ENCODE measurements at places on chromosomes 3 and 15. TPM values are rescaled to one million over a fixed set of nuclear protein-coding genes. Genes with fewer than 3 reads are reported as not detected.

- DNase-seq = no peak
Measured at GRCh38 chr15:52858782-52859176, 68.6 kb upstream of the ONECUT1 start.

- peak; percentile 87 for DNase-seq
Measured at GRCh38 chr3:196179380-196180308, 31.6 kb downstream of the ZDHHC19 start.

DNA sequence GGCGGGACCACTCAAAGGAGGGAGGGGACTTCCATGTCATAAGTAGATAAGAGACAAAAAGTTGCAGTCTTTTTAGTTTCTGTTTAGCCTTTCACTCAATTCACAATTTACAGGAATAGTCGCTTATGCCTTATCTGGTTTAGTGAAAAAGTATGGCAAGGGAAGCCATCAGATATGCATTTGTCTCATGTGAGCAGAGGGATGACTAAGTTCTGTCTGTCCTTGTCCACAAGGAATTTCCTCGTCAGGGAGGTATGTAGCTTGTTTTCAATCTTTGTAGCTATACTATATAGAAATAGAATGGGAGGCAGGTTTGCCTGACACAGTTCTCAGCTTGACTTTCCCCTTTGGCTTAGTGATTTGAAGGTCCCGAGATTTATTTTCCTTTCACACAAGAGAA lies 882.8 kb downstream of the NAALADL2 start:
- DNase-seq = no peak

GRCh38 chr3:43764471-43764870 lies 73.7 kb downstream of the ABHD5 start:
- no peak for DNase-seq

GRCh38 chr3:55858302-55858701 lies 371.2 kb upstream of the WNT5A start:
- DNase-seq = no peak

- DNase-seq = no peak
Measured at GRCh38 chr3:37240170-37240945, 66.0 kb upstream of the LRRFIP2 start.

GRCh38 chr3:67509471-67510075 lies 144.8 kb downstream of the SUCLG2 start:
- DNase-seq = no peak

The INKA1 gene
- polyA plus RNA-seq = 1.1 TPM

The CPLX3 gene
- polyA plus RNA-seq = not detected

The ACOX2 gene
- not detected for polyA plus RNA-seq

The COL8A1 gene
- not detected for polyA plus RNA-seq

The PSMA4 gene
- polyA plus RNA-seq = 232 TPM

The AMIGO3 gene
- 1.5 TPM for polyA plus RNA-seq

The CLRN1 gene
- not detected for polyA plus RNA-seq

Measured in CD8-positive, alpha-beta memory T cell (primary cell).